ENCODE measurements at places on chromosomes 7 and 10.

- no peak for DNase-seq
Observed at GRCh38 chr7:2483494-2483893, 7.3 kb upstream of the GRIFIN start.

- no peak for DNase-seq
Observed at GRCh38 chr7:123201901-123202300, 2.1 kb upstream of the SLC13A1 start.

DNA sequence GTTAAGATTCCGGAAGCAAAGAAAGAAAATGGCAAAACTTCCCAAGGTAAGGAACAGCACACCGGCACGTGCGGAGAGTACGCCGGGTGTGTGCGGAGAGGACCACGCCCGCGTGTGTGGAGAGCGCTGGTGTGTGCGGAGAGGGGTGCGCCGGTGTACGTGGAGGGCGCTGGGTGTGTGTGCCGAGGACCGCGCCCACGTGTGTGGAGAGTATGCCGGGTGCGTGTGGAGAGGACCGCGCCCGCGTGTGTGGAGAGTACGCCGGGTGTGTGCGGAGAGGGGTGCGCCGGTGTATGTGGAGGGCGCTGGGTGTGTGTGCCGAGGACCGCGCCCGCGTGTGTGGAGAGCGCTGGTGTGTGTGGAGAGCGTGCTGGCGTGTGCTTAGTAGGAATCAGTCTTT lies 48.6 kb upstream of the DPYSL4 start:
- DNase-seq = no peak

- peak; percentile 76 for DNase-seq
Observed at GRCh38 chr10:71213127-71213621, 804 bp downstream of the UNC5B start.

DNA sequence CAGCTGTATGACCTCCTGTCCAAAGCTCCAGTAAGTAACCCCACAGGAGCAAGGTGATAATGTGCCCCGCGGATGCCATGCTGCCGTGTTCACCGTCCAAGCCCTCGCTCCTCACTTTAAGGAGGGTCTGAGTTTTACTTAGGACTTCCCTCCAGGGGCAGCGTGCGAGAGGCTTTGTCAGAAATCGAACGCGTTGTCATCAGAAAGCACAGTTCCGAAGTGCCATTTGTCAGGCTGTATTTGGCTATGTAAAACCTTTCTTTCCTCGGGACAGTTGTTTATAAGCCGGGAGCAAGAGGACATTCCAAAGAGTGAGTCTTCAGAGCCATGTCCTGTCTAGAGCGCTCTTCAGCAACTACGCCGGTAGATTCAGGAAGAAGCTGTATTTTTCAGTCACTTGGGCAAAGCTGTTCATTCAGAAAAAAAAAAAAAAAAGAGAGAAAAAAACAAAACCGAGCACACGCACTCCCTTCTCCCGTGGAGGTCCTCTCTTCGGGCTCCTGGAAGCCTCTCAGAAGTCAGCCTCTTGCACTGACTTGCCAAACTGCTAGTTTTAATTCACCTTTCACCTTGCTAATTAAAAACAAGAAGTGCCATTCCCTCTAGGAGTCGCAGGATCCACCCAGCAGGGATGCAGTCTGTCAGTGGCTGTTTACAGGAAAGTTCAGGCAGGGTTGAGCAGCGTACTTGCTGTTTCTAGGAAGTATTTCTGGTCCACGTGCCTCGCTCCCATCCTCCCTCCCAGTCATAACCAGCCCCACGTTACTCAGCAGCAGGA lies at the start of gene SEMA3E:
Gene SEMA3E, minus strand, starts transcription at position 676 of the 778 bp plus-strand sequence.
- peak; percentile 11 for DNase-seq

GRCh38 chr7:111749625-111750024 lies 187.3 kb upstream of the IMMP2L start:
- DNase-seq = no peak

- no peak for DNase-seq
Observed at GRCh38 chr7:125661677-125662076, 732.1 kb upstream of the POT1 start.

- peak; percentile 69 for DNase-seq
Observed at GRCh38 chr7:70132226-70132851, 534.1 kb downstream of the AUTS2 start.

DNA sequence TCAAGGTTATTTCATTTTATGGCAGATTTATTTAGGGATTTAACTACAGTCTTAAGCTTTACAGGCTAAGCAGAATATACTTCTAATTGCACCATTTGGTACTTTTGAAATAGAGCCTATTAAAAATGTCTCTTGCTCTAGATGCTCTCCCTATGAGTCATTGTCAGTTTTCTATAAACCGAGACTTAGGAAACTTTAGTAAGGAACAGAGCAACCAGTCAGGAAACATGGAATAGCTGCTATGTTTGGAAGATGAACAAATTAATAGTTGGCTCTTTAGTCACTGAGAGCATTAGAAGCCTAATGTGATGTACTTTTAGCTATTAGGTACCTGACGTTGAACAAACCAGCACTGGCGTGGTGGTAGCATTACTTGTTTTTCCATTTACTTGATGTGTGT lies 35.3 kb downstream of the INPP5F start:
- DNase-seq = no peak

GRCh38 chr10:22433875-22434274 lies 88.6 kb downstream of the SPAG6 start:
- DNase-seq = no peak

GRCh38 chr10:16437540-16437894 lies 707 bp downstream of the PTER start:
- DNase-seq = no peak

DNA sequence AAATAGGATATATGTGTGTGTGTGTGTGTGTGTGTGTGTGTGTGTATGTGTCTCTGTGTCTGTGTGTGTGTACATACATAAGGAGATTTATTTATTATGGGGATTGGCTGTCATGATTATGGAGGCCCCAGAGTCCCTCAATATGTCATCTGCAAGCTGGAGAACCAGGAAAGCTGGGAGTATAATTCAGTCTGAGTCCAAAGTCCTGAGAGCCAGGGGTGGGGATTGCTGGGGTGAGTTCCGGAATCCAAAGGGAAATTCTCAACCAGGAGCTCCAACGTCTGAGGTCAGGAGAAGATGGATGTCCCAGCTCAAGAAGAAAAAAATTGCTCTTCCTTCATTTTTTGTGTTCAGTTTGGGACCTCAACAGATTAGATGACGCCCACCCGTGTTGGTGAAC lies 50.7 kb upstream of the PLPP4 start:
- DNase-seq = no peak

GRCh38 chr7:95690367-95690947 lies 81.9 kb upstream of the DYNC1I1 start:
- DNase-seq = peak; percentile 57

DNA sequence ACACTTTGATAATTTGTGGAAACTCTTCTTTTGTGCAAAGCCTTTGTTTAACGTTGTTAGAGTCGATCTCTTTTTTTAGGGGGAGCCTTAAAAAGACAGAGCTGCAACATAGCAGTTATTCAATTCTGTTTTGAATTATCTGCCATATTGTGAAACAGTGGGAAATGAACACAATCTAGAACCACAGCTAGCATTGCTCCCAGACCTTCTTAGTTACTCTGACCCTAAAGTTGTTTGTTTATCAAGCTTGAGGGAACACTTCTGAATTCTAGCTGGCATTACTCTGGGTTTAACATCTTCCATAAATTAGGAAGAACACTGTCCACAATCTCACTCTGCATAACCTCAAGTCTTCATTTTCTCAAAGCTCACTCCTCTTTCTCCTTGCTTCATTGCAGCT lies 217.7 kb downstream of the PRKG1 start:
- DNase-seq = no peak

GRCh38 chr7:132533916-132534315 lies 42.4 kb downstream of the PLXNA4 start:
- DNase-seq = no peak

DNA sequence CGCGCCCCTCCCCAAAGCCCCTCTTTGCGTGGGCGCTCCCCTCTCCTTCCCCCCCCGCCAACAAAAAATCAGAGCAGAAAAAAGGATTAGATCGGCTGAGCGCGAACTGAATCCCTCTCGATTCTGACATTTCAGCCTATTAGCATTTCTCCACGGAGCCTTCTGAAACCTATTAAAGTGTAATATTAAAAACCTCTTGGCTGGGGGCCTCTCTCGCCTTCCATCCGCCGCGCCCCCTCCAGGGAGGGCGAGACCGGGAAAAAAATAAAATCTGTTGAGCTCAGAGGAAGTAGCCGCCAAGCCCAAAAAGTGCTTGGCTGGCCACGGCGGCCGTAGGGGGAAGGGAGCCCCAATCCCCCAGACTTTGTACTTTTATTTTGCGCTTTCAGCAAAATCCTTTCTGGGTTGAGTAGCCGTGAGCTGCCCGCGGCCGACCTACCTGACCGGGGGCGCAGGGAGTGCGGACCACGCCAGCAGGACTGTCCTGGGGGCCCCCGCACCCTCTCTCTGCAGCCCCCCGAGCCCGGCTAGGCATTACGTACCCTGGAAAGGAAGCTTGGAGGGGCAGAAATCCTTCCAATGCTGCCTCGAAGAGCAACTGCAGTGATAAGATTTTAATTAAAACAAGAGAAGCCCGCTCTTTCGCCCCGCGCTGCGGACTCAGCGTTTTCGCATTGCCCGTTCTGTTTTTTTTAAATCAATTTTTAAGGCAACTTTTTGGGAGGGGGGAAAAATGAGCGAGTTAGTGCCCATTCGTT lies 1.3 kb upstream of the TNRC18 start:
- DNase-seq = peak; percentile 59

DNA sequence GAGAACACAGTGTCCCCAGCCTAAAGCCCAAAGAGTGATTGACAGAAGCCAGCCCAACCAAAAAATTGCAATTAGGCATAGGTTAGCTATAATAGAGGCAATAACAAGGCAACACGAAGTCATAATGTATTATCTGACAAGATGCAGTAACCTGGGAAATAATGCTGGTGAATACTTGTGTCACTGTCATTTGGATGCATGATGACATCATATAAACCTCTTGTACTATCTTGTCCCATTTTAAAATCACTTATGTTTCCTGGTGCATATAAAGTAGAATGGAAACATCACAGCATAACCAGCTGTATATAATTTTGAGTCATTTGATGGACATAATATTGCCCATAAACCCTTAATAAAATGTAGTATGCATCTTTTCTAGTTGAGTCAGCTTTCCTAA lies 1138.3 kb upstream of the LRRTM3 start:
- no peak for DNase-seq

GRCh38 chr10:87589645-87590051 lies 70.0 kb upstream of the PAPSS2 start:
- DNase-seq = no peak

GRCh38 chr7:138882249-138882648 lies 84.3 kb upstream of the ATP6V0A4 start:
- DNase-seq = no peak

DNA sequence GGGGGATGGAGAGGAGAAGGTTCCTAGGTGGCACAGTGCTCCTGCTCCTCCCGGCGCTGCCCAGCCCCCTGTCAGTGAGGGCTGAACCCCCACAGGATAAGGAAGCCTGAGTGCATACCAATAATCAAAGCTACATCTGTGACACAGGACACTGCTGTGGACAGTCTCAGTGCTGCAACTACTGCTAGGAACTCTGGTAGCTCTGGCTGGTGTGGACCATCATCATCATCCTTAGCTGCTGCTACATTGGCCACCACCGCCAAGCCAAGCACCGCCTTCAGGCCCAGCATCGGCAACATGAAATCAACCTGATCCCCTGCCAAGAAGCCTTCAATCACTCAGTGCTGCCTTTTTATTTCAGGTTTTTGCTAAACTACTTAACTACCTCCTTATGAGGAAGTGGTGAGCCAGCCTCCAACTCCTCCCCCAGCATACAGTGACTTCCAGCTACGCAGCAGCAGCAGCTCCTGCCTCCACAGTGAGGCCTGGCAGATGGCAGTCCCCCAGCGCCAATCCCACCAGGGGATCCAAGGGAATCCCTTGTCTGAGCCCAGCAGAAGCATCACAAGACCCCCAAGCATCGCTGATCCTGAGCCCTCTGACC lies 32.1 kb upstream of the SLC26A4 start:
- no peak for DNase-seq

DNA sequence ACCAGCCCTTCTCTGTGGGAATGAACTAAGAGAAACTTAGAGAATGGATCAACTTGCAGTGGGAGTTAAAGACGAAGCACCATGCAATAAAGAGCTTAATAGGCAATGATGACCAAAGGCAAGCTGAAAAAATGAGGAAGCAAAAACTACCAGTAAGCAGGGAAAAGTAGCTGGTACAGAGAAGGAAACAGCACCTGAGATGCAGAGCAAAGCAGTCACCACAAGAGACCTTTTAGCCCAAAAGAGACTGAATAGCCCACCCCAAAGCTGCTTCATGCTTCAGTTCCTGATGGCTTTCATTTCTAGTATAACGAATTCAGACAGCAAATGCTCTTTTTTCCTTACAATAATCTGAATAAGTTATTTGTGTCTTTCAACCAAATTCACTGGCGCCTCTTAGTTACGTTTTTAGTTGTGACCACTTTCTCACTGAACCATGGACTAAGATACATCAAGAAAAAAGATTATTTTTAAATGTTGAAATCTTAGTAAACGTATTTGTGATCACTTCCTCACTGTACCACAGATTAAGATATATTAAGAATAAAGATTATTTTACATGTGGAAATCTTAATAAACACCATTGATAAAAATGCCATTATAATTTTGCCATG lies 76.0 kb downstream of the USP6NL start:
- DNase-seq = no peak

GRCh38 chr7:135844903-135845302 lies 96.3 kb upstream of the FAM180A start:
- no peak for DNase-seq

DNA sequence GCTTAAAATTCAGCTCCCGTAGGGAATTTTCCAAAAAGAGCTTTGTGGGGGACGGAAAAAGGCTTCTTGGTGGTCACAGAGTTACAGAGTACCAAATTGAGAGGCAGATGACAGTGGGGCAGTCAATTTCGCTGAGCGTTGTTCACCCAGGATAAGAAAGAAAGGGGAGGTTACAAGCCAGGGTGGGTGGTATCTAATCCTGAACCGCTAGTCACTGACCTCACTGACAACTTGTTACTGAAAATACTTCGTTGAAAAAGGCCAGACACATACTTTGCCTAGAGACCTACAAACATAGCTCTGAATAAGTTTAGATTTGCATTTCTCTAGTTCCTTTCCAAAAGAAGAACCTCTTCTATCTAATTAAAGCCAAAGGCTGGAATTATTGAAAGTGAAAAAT lies at the start of gene CTNNA3:
Gene CTNNA3, minus strand, starts transcription at position 167 of the 400 bp plus-strand sequence.
- DNase-seq = no peak

DNA sequence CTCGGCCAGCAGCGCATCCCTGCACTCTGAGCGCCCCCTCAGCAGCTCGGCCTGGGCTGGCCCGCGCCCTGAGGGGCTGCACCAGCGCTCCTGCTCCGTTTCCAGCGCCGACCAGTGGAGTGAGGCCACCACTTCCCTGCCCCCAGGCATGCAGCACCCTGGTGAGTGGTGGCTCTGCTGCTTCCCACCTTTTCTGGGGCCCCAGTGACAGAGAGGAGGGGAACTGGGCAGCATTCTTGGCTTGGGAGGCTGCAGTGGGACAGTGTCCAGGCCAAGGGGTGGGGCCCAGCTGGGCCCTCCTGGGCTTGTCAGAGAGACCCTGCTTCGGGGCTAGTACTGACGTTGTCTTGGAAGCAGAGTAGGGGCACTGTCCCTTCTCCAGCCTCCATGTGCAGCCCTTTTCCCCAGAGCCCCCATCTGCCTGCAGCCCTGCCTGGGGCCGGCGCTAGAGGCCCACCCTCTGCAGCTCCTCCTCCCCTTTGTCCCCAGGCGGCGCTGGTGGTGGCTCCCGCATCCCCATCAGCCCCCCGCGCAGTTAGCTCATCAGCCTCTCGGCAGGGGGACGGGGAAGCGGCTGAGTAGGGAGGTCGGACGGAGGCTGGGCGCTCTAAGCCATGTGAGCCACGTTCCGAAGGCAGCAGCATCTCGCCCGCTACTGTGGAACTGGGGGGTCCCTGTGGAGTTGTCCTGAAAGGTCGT lies 29.2 kb downstream of the GBX1 start:
- DNase-seq = no peak
